Activated CD4-positive, alpha-beta memory T cell treated with anti-CD3 and anti-CD28 coated beads, Interleukin-2, amount 10 ng/mL, durations not matched to agents 7 days and 5 days (primary cell): ENCODE measurements at places on chromosomes 16 and 17.

DNA sequence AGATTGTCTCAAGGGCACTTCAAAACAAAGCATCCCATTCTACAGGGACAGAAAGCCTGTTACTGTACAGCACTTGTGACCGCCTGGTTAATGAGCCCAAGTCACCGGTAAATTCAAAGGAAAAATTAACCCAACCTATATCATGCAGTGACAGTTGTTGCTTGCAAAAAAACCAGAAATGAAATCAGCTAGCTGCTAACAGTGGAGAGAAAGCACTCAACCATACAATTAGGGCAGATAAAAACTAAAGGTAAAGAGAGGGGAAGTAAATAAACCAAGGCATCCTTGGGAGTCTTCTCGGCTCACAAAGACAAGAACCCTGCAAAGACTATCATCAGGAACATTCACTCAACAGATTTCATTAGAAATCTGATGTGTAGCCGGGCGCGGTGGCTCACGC is 5.9 kb downstream of the RETREG3 start:
- no peak for DNase-seq

DNA sequence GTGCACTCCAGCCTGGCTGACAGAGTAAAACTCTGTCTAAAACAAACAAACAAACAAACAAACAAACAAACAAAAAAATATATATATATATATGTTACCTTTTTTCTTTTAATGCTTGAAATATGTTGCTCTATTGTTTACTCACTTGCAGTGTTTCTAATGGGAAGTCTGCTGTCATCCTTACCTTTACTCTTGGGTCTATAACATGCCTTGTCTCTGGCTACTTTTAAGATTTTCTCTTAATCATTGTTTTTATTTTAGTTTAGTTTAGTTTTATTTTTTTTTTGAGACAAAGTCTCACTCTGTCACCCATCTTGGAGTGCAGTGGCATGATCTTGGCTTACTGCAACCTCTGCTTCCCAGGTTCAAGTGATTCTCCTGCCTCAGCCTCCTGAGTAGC is 16.1 kb upstream of the TNRC6A start:
- DNase-seq = no peak

- DNase-seq = peak; percentile 23
These were observed at the start of gene PYDC1 for GRCh38 chr16:31216422-31217135. Gene PYDC1 (minus strand): TSS chr16:31217135. CDS start chr16:31217028, 107 bp downstream.

GRCh38 chr17:13996276-13996675 is 73.0 kb upstream of the COX10 start:
- no peak for DNase-seq

- no peak for DNase-seq
These were observed 108.6 kb downstream of the PRKCB start for GRCh38 chr16:23944381-23944780.

DNA sequence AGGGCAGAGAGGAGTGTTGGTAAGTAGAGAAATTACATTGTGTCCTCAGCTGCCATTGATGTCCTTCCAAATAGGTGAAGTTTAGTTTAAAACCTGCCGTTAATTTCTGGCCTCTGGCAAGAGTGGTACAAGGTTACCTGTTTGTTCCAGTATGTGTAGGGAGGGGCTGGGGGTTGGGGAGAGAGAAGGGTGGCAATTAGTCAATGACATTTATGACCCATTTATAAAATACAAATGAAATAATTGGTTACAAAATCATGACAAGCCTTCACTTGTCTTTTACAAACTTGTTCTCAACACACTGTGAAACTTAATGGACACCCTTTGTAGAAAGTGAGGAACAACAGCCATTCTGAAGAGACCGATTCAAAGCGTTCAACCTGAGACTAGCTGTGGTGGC is 281.0 kb downstream of the FTO start:
- DNase-seq = no peak

DNA sequence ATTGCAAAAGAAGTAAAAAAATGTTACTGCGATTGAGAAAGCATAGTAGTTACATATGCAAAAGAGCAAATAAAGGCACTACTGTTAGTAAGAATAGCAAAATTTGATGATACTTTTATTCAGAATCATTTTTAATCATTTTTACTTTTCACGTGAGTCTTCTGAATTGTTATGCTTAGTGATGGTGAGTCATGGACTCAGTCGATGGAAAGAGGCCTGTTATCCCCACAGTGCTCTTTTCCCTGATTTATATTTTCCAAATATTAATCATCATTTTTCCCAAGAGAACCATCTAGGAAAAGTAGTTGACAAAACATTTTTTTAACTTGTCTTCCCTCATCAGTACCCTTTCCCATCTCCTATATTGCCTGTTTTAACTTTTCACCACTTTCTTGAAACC is 181.1 kb downstream of the CHD9 start:
- no peak for DNase-seq

- DNase-seq = peak; percentile 47
These were observed 493 bp downstream of the PLSCR3 start for GRCh38 chr17:7393613-7394451.

- DNase-seq = no peak
These were observed 217.3 kb downstream of the NTN1 start for GRCh38 chr17:9238340-9239245.

DNA sequence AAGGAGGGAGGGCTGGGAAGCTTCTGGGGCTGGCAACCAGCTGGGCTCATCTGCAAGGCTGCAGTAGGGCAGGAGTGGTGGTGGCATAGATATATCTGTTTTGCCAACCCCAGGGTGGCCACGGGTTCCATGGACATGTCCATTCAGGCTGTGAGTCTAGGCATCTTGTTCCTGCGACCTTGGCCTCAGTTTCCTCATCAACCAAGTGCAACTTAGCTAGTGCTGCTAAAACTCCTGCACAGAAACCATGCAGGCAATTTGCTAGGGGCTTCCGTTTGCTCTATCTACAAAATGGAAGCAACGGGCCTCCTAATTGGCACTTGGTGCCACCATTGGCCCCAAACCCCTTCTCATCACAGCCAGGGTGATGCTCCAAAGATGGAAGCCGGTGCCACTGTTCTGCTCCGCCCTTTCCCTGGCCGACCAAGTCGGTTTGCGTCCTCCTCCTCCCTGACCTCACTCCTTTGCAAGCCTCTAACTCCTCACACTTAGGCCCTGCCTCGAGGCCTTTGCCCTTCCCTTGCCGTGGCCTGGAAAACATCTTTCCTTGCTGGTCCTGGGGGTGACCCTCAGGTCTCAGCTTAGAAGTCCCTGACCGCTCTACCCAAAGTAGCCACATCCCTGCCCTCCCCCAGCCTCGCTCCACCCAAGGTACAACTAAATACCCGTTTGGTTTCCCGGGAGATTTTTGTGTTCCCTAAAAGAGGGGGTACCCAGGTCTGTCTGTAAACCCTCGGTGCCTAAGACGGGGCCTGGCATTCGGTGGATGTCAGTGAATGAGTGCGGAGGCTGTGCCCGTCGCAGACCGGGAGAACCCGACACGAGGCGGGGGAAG is 1.2 kb downstream of the SREBF1 start:
- no peak for DNase-seq

DNA sequence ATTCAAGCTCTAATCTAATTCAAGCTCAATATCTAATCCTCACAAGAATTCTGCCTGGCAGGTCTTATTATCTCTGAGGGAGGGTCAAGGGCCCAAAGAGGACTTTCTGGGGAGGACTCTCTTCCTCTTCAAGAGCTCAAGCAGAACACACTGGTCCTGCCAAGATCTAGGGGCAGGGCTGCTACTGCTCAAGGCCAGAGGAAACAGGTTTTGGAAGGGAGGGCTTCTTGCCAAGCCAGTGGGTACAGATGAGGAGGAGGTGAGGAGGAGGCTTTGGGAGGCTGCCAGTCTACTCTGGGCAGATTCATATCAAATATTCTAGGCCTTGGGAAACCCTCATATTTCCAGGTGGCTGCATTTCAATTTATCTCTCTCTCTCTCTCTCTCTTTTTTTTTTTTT is 51.8 kb upstream of the IL34 start:
- no peak for DNase-seq

GRCh38 chr16:89295915-89296314 is 78.4 kb downstream of the ZNF778 start:
- no peak for DNase-seq

DNA sequence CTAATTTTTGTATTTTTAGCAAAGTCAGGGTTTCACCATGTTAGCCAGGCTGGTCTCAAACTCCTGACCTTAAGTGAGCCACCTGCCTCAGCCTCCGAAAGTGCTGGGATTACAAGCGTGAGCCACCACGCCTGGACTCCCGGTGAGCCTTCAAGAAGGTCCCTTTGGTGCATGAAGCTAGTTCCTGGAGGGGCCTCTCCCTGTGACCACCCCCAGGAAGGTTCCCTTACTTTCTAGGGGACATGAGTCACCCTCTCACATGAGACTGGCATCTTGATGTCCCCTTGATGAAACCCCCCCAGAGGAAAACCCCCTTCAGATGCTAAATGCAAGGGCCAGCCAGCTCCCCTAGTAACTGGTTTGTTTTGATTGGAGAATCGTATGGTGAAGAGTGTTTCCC is 12.8 kb downstream of the CARHSP1 start:
- no peak for DNase-seq

- DNase-seq = no peak
These were observed 49.0 kb downstream of the CHD9 start for GRCh38 chr16:53103811-53104210.

DNA sequence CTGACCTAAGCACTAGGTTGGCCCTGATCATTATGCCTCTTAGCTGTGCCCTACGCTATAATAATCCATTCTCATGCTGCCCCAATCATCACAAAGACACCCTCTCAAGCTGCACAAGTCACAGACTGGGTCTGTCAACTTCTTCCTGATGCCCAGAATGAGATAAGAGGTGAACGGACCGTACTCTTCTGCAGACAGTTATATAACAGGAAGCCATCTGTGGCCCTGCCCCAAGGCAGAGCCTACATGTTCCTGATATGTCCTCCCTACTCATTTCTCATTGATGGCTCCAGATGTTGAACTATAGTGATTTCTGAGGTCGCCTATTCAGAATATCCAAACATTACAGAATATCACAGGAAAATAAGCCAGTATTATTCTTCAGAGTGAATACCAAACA is 471.6 kb upstream of the ERCC4 start:
- DNase-seq = no peak

GRCh38 chr17:61816538-61816937 is 46.8 kb downstream of the BRIP1 start:
- no peak for DNase-seq

DNA sequence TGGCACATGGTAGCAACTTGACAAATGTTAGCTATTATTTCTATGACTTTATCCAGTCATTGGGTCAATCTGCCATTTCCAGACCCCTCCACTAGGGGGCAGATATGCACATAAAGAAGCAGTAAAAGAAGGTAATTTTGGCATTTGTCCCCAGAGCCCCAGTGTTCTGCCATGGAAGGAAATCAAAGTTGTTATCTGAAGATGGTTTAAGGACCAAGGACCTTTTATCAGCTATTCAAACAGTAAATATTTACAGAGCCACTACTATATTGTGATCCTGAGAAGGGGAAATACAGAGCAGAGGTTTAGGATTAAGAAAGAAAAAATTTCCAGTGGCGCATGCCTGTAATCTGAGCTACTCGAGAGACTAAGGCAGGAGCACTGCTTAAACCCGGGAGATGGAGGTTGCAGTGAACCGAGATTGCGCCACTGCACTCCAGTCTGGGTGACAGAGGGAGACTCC is 20.0 kb downstream of the TRAF4 start:
- DNase-seq = peak; percentile 79

- DNase-seq = no peak
These were observed 10.0 kb upstream of the SLC4A1 start for GRCh38 chr17:44277976-44278375.
